ENCODE measurements at places on chromosomes 6 and 20.

- H3K4me1 ChIP-seq, result no peaks in the 10 kb centered on the region
- H3K36me3 ChIP-seq, result no peaks in the 10 kb centered on the region
- H3K27ac ChIP-seq, result no peak overlapping the region
Measured at GRCh38 chr6:168122011-168122410, 43.0 kb upstream of the FRMD1 start.

DNA sequence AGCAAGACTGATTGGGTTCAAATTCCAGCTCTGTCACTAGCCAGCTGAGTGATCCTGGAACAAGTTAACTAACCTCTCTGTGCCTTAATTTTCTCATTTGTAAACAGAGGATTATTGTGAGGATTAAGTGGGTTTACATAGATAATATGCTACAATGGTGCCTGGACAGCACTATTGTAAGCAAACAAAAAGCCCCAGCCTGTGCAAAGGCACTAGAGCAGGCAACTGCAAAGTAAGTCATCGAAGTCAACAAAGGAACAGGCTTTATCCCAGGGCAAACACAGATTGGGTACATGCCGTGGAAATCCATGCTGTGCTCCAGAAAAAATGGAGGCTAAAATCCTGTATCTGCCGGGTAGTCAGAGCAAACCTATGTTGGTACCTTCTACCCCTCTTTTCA, 43.2 kb upstream of the CTNNBL1 start:
- H3K27ac ChIP-seq, result no peak overlapping the region
- H3K36me3 ChIP-seq, result no peaks in the 10 kb centered on the region

DNA sequence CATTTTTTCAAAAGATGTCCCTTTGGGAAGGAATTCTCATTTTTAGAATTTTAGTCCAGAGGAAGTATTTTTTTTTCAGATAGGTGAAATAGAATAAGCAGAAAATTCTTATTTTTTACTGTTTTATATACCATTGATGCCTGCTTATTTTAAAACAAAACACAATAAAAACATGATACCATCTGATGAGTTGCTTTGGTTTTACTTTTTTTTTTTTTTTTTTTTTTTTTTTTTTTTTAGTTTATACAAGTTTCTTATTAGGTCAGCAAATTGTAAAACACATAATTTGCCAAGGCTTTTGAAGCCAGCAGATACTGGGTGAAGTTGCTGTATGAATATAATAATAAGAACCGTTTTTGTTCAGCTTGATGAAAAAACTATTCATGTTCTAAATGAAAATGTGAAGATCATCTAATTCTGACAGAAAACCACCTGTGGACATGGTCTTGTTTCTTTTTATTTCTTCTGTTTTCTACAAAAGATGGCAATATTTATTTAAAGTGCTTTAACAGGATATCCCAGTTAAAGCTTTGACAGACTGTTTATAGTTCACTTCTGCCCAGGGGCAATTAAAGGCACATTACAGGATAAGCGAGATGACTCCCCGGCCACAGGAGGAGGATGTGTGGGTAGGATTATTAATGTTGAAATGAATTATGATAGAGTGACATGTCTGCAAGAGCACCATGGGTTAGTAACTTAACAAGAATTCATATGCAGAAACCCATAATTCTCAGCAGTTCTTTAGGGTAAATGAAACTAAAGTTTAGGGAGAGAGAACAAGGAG, 31.1 kb downstream of the MYB start:
- H3K27ac ChIP-seq, result no peak overlapping the region
- H3K27me3 ChIP-seq, result no peaks in the 10 kb centered on the region
- no peaks in the 10 kb centered on the region for H3K4me1 ChIP-seq
- no peak for DNase-seq

DNA sequence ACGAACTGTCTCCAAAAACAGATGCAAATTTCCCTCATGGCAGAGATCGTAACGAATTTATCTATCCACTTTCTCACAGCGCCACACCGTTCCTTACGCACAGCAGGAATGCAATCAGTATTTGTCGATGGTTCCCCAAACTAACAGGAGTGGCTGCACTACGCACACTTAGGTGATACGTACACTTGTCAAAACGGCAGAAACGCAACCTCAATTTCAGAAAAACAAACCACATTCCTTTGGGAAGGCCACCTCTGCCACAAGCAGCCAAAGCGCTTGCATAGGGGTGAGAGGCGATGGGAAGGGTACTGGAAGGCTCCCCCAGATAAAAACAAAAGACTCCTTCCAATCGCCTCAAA, 638 bp downstream of the MDN1 start:
- H3K4me3 ChIP-seq, result peak overlapping the region; percentile 98
- peaks cover 27% of the 10 kb centered on the region for H3K4me1 ChIP-seq
- H3K27ac ChIP-seq, result peak overlapping the region; percentile 40
- DNase-seq, result peak; percentile 79
- H3K36me3 ChIP-seq, result no peaks in the 10 kb centered on the region
- no peaks in the 10 kb centered on the region for H3K27me3 ChIP-seq

- no peak for DNase-seq
- no peaks in the 10 kb centered on the region for H3K4me1 ChIP-seq
- no peaks in the 10 kb centered on the region for H3K36me3 ChIP-seq
- H3K27ac ChIP-seq, result no peak overlapping the region
Measured at GRCh38 chr6:133637436-133637835, 251.5 kb upstream of the TCF21 start.

GRCh38 chr6:5174244-5174643, 86.5 kb downstream of the LYRM4 start:
- H3K4me3 ChIP-seq, result no peak overlapping the region
- no peaks in the 10 kb centered on the region for H3K36me3 ChIP-seq
- DNase-seq, result no peak
- peaks cover 8% of the 10 kb centered on the region for H3K4me1 ChIP-seq
- no peaks in the 10 kb centered on the region for H3K27me3 ChIP-seq

GRCh38 chr6:32424589-32425300, 14.9 kb upstream of the HLA-DRA start:
- H3K4me1 ChIP-seq, result peaks cover 2% of the 10 kb centered on the region
- no peak overlapping the region for H3K4me3 ChIP-seq
- no peak for DNase-seq
- no peaks in the 10 kb centered on the region for H3K36me3 ChIP-seq
- H3K27me3 ChIP-seq, result no peaks in the 10 kb centered on the region

DNA sequence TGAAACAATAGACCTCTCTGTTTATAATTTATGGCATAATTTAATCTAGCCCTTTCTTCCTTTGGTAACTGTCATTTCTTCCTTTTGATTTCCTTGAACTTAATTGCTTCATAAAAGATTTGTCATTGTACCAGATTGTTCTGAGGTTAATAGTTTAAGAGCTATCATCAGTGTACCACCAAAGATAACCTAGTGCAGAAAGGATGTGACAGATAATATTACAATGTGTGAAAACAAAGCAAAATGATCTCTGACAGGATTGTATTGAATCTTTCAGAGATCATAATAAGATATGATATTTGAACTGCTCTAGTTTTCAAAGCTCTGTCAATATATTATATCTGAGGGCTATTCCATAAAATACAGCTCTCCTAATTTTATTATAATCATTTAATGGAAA, 132.1 kb upstream of the PTCHD4 start:
- no peaks in the 10 kb centered on the region for H3K4me1 ChIP-seq
- H3K4me3 ChIP-seq, result no peak overlapping the region
- H3K27me3 ChIP-seq, result no peaks in the 10 kb centered on the region
- H3K36me3 ChIP-seq, result no peaks in the 10 kb centered on the region
- no peak overlapping the region for H3K27ac ChIP-seq

DNA sequence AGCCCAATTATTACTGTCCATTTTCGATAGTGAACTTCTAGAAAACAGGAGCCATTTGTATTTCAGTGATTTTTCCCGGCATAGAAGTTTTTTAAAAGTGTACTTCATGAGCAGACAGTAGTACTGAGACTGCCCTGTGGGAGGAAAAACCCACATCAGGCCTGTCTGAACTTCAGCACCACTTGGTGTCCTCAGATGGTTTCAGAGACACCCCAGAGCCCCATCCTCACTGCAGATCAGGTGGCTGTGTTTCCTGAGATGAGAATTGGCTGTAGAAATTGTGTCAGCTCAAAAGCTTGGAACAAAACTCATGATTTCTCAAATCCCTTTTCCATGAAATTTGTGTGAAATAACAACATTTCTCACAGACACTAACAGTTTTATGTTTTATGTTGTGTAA, 110.0 kb upstream of the RIN2 start:
- H3K36me3 ChIP-seq, result no peaks in the 10 kb centered on the region
- no peak overlapping the region for H3K27ac ChIP-seq
- H3K4me1 ChIP-seq, result peaks cover 10% of the 10 kb centered on the region
- no peak overlapping the region for H3K4me3 ChIP-seq

- no peak overlapping the region for H3K4me3 ChIP-seq
- H3K4me1 ChIP-seq, result no peaks in the 10 kb centered on the region
- H3K27me3 ChIP-seq, result no peaks in the 10 kb centered on the region
Measured at GRCh38 chr20:1857466-1857865, 37.7 kb upstream of the SIRPA start.

DNA sequence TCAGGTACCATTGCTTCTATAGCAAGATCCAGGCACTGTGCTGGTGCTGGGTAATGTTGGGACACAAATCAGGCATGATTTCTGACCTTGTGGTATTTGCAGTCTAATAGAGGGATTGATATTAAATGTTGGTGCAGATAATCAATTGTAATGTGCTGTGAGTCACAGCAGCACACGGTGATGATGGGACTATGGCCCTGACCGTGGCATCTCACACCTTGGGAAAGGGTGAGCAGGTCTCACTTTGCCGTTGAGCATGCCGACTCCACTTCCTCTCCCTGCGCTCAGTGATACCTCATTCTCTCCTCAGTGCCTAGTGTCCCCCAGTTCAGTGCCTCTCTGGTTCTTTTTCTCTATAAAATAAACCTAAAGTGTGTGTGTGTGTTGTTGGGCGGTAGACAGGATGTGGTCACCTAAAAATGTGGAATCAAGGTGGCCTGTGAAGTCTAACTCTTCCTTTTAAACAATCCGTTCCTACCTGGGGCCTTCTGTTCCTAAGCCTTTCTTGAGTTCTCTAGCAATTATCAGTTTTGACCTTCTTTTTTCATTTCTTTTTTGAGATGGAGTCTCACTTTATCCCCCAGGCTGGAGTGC, 188.5 kb downstream of the REV3L start:
- no peaks in the 10 kb centered on the region for H3K27me3 ChIP-seq
- H3K4me1 ChIP-seq, result peaks cover 18% of the 10 kb centered on the region
- no peak overlapping the region for H3K27ac ChIP-seq
- DNase-seq, result no peak

- no peaks in the 10 kb centered on the region for H3K36me3 ChIP-seq
- H3K4me1 ChIP-seq, result no peaks in the 10 kb centered on the region
- H3K27ac ChIP-seq, result no peak overlapping the region
- peaks cover 3% of the 10 kb centered on the region for H3K27me3 ChIP-seq
- DNase-seq, result no peak
- no peak overlapping the region for H3K4me3 ChIP-seq
Measured at GRCh38 chr20:41927189-41927588, 309.0 kb upstream of the CHD6 start.

DNA sequence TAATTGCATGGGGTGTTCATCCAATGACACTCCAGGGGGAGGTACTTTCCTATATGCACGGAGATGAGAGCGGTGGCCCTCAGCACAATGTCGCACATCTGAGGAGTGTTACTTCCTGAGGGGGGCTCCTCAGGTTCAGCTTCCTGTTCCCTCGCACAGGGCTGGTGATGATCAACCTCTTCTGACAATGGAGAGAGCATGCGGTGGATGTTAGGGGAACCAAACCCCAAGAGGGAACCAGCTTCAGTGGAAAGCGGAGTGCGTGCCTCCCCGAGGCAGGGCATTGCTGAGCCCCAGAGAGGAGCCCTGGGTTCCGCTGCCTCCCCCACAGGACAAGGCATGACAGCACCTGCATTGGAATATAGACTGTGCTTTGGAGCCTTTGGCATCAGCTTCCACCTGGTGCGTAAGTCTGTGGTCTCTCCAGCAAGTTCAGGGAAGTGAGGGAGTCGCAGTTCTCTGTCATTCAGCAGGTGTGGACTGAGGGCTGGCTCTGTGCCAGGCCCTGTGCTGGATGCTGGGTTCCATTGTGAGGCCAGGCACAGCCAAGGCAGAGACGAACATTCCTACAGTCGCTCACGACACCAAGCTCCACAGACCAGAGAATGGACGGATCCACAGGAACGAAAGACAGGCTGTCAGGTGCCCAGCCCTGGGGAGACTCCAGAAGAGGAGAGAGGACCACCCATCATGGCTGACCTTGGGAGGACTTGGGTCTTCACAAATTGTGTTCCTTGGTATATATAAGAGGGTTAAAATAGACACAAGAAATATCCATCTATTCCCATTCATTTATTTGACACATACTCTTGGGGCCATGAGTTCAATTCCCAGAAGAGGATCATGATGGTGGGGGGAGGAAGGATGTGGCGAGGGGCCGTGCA, 3.9 kb upstream of the ZNF831 start:
- peaks cover 13% of the 10 kb centered on the region for H3K4me1 ChIP-seq
- H3K27me3 ChIP-seq, result no peaks in the 10 kb centered on the region
- no peaks in the 10 kb centered on the region for H3K36me3 ChIP-seq

- H3K36me3 ChIP-seq, result no peaks in the 10 kb centered on the region
- H3K27ac ChIP-seq, result no peak overlapping the region
- no peak for DNase-seq
- no peaks in the 10 kb centered on the region for H3K27me3 ChIP-seq
Measured at GRCh38 chr20:37590938-37591490, 63.3 kb upstream of the BLCAP start.

DNA sequence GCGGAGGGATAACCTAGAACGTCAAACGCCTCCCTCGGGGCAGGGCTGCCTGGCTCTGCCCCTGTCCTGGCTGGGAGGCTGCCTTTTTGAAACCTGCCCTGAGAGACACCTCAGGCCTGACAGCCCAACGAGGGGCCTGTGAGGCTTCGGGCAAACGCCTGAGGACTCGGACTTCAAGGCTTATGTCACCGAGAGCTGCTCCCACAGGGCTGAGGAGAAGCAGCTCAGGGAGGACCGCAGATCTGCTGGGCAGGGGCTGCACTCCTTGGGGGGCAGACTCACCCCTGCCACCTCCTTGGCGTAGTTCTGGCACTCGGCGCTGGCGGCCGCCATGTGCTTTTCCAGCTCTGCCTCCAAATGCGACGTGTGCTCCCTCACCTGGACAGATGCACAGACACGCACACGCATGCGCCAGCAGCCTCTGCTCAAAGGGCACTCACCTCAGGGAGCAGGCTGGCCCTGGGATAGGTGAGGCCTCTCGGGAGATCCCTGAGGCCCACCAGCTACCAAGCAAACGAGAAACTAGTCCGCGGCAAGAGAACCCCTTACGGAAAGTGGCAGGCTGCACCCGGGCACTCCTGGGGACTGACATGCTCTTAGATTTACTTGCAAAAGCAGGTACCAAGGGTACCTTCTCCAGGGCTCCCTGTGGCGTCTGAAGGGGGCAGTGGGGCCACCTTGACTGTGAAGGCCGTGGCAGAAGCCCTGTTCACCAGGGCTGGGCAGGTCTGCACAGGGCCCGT, 49.6 kb downstream of the DSTN start:
- H3K4me1 ChIP-seq, result no peaks in the 10 kb centered on the region
- H3K36me3 ChIP-seq, result no peaks in the 10 kb centered on the region
- no peak for DNase-seq
- H3K4me3 ChIP-seq, result no peak overlapping the region
- H3K27ac ChIP-seq, result no peak overlapping the region

DNA sequence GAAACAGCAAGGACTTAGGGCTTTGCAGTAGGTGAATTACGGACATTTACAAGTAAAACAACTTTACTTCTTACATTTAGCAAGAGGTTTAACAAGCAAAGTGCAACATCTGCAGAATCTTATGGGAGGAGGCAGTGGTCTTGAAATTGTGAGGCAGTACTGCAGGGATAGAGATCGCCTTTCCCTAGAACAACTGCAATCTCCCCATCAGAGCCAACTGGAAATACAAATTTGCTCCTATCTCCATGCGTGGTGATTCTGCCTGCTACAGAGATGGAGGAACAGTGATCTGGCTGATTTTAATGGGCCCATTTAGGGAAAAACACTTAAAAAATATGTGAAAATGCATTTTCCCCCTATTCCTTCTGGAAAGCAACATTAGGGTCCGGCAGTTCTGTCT, 25.9 kb downstream of the GNAS start:
- H3K4me3 ChIP-seq, result no peak overlapping the region
- H3K4me1 ChIP-seq, result no peaks in the 10 kb centered on the region
- no peaks in the 10 kb centered on the region for H3K27me3 ChIP-seq
- H3K27ac ChIP-seq, result no peak overlapping the region
- DNase-seq, result no peak
